ENCODE measurements at places on chromosomes 7 and 10. TPM values are rescaled to one million over a fixed set of nuclear protein-coding genes. Genes with fewer than 3 reads are reported as not detected.
A peak's percentile ranks its signal among the peaks of the same experiment; 100 is the strongest.

DNA sequence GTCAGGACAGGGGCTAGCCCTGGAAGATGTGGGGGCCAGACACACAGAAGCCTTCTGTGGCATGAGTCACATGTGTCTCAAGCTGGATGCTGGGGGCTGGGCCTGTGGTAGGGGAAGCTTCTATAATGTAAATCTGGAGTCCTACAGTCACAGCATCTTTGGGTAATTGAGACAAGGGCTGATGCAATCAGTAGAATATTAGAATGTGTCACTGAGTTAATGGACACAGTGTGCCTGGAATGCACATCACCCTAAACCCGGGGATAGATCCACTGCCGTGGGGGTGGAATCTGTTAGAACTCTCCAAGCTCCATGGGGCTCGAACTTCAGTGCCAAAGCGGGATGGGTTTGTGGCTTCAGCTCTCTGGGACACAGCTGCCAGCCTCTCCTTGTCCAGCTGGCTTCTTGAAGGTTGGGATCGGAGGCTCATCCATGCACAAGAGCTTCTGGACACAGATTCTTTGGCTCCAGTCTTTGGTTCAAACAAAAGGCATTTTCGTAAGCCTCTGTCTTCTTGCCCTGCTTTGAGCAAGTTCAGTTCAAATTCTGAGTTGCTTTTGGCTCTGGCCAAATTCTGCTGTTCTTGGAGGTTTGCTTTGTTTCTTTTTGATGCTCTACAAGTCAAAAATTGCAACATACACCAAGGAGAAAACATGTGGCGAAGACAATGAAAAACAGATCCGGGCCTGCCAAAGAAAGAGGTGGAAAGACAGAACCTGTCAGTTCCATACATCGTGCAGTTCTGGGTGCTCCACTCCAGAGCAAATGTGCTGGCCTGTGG lies 194.8 kb upstream of the ZNF32 start:
- peak; percentile 36 for DNase-seq

ITIH5 gene
- total RNA-seq, result 42.0 TPM

DNA sequence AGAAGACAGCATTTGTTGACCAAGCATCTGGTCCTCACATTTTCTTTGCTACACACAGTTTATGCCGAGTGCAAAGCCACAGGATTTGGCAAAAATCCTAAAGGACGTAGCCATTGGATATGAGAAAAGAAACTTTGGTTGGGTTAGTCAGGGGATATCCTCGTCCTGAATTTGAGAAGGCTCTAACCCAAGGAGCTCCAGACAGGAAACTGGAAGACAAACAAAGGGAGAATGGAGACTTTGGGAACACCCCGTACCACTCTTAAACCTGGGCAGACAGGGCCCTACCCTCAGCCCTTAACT lies 146.6 kb upstream of the FRMD4A start:
- no peak for DNase-seq

GRCh38 chr10:10758306-10758705 lies 259.4 kb upstream of the CELF2 start:
- no peak for DNase-seq

SYT15 gene
- 1.4 TPM for total RNA-seq

TLX1 gene
- not detected for total RNA-seq

CDNF gene
- total RNA-seq, result 0.98 TPM

DNA sequence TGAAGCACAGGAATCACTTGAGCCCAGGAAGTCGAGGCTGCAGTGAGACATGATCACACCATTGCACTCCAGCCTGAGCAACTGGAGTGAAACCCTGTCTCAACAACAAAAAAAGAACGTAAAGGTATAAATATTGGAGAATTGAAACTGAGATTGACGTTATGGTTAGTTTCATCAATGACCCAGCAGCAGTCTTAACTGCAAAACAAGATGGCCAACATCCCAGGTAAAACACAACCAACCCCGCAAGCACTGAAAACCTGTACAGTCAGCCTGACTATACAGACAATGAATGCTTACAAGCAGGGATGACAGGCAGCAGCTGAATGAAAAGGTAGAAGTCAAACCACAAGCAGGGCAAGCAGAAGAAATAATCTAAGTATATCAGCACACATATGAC lies 34.7 kb downstream of the WAPL start:
- no peak for DNase-seq

LEP gene
- not detected for total RNA-seq

CRTAC1 gene
- total RNA-seq, result 1.6 TPM

UTF1 gene
- total RNA-seq, result not detected

PCLO gene
- total RNA-seq, result 7.4 TPM

HABP2 gene
- 296 TPM for total RNA-seq

DNA sequence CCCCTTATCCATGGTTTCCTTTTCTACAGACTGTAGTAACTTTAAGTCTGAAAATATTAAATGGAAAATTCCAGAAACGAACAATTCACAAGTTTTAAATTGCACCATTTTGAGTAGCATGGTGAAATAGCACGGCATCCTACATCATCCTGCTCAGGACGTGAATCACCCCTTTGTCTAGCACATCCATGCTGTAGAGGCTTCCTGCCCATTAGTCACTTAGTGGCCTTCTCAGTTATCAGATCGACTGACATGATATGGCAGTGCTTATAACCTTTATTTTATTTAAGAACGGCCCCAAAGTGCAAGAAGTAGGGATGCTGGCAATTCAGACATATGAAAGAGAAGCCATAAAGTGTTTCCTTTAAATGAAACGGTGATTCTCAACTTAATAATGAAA lies 82.7 kb downstream of the CPXM2 start:
- DNase-seq, result no peak

- DNase-seq, result no peak
These were observed 77.4 kb downstream of the EPC1 start for GRCh38 chr10:32269343-32270100.

DNA sequence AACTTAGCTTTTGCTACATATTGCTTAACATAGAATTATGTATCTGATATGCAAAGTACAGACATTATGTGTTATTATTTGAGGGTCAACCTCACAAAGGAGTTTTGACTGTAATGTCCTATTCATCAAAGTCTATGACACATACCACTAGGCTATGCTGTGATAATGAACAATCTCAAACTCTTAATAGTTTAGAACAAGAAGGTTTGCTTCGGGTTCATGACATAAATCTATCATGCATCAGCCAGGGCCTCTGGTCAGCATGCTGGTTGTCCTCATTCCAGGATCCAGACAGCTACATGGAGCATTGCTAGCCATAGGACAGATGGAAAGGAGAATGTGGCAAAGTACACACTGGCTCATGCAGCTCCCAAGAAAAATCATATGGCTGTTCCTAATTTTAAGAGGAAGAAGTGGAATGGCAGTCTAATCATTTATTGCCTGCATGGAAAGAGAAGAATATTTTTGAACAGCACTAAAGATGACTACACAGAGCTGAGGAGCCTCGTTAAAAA lies 332.1 kb downstream of the GPR158 start:
- DNase-seq, result no peak

SLC26A3 gene
- total RNA-seq, result 856 TPM

GRCh38 chr10:23326544-23327307 lies 17.9 kb downstream of the C10orf67 start:
- no peak for DNase-seq

GRCh38 chr10:3116508-3117100 lies 49.3 kb downstream of the PFKP start:
- DNase-seq, result no peak

TCAF1 gene
- 64.5 TPM for total RNA-seq

DNA sequence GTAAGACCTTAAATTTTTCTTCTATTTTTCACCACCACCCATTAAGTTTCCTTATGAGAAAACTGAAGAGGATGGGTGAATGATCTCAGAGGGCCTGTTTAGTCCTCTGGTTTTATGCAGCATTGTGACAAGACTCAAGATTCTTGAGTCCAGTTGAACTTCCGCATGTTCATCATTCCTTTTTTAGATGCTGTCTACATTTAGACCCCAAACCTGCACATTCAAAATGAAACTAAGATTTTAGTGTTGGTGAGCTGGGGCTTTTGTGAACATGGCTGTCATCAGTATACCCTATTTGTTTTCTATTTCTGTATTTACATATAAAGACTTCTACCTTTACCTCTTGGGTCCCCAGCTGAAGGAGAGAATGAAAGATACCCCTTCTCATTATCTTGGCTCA lies 31.1 kb downstream of the NET1 start:
- DNase-seq, result no peak

- DNase-seq, result no peak
These were observed 20.4 kb downstream of the MKRN1 start for GRCh38 chr7:140458916-140459315.

DNA sequence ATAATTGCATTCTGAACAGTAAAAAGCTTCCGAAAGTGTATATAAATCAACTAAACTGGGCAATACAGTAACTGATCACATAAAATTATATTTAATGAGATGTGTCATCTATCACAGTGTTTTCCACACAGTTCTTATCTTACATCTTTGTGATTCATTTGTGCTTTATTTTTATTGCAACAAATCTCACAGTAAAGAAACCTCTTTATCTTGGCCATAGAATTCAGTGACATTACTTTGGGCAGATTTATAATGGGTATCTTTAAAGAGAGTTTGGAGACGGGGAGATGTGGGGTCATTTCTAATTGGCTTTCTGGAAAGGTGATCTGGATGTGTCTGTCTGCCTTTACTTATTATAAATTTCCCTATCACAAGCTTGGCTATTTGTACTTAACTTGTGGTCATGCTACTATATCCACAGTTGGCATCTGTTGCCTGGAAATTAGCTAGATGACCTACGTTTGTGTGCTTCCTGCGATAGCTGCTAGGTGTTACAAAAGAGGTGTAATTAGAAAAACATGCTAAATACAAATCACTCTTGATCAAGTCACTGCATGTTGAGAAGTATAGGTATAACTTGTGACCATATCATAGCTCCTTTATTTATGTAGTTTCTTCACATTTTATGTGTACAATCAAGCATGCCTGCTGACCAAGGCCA lies 123.8 kb downstream of the ARID5B start:
- DNase-seq, result no peak

DNA sequence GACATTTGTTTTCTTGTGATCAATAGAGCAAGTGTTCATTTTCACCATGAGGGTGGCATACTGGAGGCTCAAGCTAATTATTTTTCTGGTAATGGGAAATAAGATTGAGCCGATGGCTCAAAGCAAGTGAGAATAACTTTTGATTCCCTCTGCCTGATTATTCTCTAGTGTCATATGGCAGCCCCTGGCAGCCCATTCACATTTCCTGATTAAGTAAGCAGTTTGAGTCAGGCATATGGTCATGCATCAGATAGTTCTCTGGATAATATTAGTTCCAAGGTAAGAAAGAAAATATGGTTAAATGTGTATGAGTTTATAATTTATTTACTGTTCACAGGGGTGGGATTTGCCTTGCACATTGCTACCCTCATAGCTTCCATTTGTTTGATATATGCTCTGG lies 109.2 kb downstream of the DYNC1I1 start:
- DNase-seq, result no peak

DNA sequence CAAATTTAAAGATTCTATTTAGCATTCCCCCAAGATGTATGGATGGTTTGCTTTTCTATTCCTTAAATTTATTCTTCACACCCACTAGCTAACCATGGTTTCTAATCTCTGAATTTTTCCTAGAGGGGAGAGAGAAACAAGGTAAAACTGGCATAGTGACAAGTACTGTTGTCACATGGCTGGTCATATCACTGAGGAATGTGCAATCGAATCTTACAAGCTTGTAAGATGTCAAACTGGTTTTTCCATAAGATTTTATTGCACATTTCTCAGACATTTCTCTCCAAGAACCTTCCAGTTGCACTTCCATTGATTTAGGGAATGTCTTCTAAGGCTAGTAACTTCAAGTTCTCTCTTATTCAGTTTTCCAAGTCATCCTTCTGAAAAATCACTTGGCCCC lies 89.8 kb downstream of the MBL2 start:
- DNase-seq, result peak; percentile 38

C1GALT1 gene
- total RNA-seq, result 58.3 TPM

GRCh38 chr7:38813768-38814167 lies 95.2 kb downstream of the VPS41 start:
- DNase-seq, result no peak

BEND7 gene
- total RNA-seq, result 43.5 TPM

DNA sequence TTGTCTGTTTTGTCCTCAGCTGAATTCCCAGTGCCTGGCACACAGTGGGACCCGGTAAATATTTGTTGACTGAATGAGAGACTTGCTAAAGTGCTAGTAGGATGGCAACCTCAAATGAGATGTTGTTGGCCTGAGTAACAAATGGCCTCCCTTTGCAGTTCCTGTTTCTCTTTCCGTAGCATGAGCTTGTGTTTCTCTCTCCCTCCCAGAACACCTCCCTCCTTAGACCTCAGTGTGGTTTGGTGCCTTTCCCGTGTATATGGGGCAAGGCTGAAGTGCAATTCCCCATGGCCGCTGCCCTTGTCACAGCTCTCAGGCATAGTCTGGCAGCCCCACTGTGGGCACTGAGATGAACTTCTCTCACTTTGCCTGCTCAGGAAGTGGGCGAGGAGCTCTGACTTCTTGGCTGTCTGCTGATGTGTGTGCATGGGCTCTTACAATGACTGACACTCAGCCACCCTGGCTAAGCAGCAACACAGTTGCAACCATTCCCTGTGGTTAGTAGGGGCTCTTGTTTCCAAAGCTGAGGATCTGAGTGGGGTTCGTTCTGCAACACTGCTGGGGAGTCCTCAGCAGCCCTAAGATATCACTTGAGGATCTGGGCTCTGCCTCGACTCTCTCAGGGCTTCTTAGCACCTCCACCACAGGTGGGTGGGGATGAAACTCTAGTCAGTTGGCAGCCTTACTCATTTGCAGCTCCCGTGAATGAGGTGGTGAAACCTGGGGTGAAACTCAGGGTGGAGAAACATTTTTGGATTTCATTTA lies 136.1 kb downstream of the ICA1 start:
- DNase-seq, result peak; percentile 28

CUTC gene
- 17.5 TPM for total RNA-seq

- no peak for DNase-seq
These were observed 42.4 kb upstream of the TOMM7 start for GRCh38 chr7:22864855-22865601.

SH2D4B gene
- not detected for total RNA-seq

GRCh38 chr7:97731736-97732564 lies at the start of gene TAC1:
Gene TAC1 (plus strand): TSS chr7:97732086. CDS start chr7:97732613, 527 bp downstream.
- peak; percentile 13 for DNase-seq

DNA sequence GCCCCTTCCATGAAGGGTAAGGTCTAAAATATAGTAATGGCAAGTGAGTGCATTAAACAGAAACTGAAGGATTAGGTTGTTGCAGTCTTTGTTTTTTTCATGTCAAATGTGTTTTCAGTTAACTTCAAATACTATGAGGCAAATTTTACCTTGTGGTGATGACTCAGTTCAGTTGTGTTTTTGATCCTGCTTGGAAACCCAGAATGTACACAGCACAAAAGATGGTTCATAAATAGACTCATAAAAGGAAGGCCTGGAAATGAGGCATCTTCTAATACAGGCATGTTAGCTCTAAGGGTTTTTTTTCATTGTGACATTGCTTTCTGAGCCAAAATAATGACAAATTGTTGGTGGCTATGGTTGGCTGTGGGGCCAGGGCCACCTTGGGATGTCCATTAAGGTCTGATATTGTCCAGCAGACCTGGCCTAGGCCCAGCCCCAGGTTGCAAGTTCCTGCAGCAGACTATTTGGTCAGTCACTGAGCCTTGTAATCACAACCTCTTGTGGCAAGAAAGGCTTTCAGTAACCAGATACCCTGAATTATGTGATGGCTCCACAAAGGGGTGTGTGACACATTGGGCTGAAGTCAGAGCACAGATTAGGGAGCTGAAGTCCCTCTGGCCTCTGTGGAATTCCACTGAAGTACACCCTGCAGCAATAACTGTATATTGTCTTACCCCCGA lies 69.0 kb upstream of the SAMD8 start:
- DNase-seq, result no peak

All from mucosa of gallbladder (tissue), 1 donor.